Stimulated activated CD8-positive, alpha-beta memory T cell treated with anti-CD3 and anti-CD28 coated beads, Interleukin-4, amount 100 ng/mL, for 48 hours (primary cell): ENCODE measurements at places on chromosomes 7 and 10.

DNA sequence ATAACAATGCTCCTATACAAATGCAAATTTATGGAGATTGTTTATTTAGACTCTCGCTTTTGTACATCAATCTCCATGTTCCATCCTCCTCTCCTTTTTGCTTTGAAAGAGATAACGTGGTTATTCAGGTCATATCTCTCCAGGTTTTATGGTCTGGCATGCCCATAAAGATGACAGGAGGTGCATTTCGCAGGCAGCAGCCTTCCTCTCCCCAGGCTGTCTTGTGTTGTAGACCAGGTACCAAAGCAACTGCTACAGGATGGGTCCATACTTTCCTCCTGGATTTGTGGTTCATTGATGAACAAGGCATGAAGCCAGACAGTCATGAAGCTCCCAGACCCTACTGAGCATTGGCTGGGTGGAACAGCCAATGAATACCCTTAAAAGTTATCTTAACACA lies 400.2 kb upstream of the NPVF start:
- no peak for DNase-seq

- DNase-seq: no peak
Observed at GRCh38 chr10:34830217-34830822, 15.2 kb upstream of the PARD3 start.

GRCh38 chr7:141436575-141437075 lies 114.6 kb upstream of the AGK start:
- DNase-seq: no peak

GRCh38 chr7:135448753-135449152 lies 61.1 kb downstream of the CNOT4 start:
- no peak for DNase-seq

DNA sequence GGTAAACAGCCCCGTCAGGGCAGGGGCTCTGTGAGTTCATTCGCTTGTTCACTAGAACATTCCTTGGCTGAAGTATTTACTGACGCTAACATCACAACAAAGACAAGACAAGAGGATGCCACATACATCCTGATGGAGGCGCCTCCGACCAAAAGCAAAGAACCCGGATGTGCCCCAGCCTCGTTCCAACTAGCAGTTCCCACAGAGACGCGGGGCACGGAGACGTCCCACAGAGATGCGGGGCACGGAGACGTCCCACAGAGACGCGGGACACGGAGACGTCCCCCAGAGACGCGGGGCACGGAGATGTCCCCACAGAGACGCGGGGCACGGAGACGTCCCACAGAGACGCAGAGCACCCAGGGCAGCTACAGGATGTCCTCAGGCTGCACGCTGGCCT lies 35.4 kb upstream of the CFAP46 start:
- DNase-seq: no peak

DNA sequence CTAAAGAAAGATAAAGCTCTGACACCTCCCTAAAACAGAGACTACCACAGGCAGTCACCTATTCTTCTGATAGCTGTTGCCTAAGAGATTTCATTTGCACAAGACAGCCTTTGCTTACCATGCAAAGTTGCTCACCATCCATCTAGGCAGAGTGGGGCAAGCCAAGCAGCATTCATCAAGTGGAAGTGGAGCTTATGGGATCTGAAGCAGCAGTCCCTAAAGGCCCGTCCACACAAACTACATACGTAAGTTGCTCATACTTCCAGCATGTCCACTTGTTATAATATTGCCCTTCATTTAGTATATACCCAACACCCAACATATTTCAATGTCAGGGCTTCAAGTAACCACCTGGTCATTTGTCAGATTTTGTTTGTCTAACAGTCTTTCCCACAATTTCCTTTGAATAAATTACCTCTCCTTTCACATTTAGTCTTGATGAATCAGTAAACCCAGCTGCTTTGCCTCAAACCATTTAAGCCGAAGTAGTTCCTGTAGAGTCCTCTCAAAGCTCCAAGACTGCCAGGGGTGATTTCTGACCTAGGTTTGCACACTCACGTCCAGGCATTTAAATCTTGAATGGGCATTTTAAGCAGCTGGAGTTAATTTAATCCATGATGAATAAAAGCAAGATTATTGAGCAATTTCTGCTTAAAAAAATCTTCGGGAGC lies 67.9 kb downstream of the ATAD1 start:
- DNase-seq: no peak

- no peak for DNase-seq
Observed at GRCh38 chr10:76139431-76139830, 708.0 kb downstream of the LRMDA start.

- peak; percentile 32 for DNase-seq
Observed at GRCh38 chr10:84534168-84534567, 205.8 kb downstream of the CCSER2 start.

DNA sequence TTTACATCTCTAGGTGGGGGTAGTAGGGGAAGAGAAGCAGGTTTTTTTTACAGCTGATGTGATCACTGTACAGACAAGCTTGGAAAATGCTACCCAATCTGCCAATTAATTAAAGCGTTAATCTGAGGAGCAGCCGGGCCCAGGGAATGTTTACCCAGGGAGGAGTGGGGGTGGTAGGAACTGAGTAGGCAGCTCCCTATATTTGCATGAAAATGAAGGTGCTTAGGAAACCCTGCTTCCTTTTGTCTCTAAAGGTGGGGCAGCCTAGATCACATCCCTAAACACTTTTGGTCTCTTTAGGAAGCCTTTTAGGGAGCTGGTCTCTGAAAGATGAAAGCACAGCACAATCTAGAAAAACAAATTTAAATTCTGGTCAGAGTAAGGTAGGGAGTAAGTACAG lies 53.0 kb upstream of the NFKB2 start:
- no peak for DNase-seq

DNA sequence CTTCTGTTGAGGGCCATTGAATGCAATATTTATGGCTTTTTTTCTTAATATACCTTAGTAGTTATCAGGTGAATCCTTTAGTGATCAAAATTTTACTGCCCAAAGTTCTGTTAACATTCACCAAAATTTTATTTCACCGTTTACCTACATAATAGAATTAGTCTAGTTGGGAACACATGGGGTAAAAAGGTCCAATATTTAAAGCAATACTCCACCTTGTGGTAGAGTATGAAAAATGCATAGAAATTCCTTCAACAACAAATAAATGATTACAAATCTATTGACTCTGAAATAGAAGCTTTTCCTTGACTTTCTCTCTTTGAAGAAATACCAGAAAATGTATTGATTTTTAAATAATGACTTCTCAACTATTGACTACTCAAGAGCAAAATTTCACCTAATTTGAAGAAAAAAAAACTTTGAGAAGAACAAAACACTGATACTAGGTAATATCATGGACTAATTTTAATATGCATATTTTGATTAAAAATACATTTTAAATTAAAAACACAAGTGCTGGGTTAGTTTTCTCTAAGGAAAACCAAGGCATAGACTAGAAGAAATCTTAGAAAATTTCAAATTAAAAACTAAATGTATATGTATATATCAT lies 43.3 kb downstream of the POLR1F start:
- DNase-seq: no peak

- DNase-seq: no peak
Observed at GRCh38 chr10:72385724-72386123, 31.0 kb upstream of the DNAJB12 start.

- DNase-seq: no peak
Observed at GRCh38 chr10:75450644-75451640, 19.5 kb downstream of the LRMDA start.

- no peak for DNase-seq
Observed at GRCh38 chr10:97590748-97591495, 1.4 kb downstream of the C10orf62 start.

GRCh38 chr7:66283003-66283920 lies 78.1 kb downstream of the TPST1 start:
- DNase-seq: no peak

DNA sequence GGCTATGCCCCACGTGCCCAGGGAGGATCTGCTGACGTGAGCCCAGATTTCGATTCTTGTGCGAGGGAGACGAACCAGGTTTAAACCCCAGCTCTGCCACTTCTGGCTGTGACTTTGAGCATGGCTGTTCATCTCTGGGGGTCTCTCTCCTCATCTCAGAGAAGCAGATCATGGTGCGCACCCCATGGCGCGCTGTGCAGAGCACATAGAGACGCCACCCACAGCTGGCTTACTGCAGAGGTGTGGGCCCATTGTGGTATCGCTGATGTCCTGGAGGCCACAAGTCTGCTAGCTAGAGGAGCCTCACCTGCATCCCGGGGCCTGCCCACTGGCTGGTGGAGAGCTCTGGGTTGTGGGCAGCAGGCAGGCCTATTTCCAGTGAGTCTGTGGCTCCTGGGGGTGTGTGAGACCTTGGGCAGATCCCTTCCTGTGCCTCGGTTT lies 140.5 kb downstream of the LHPP start:
- DNase-seq: no peak

- DNase-seq: no peak
Observed at GRCh38 chr10:88874281-88874680, 5.8 kb upstream of the STAMBPL1 start.

- no peak for DNase-seq
Observed at GRCh38 chr10:15189133-15189885, 20.8 kb upstream of the NMT2 start.

- DNase-seq: no peak
Observed at GRCh38 chr7:112745635-112746034, 44.6 kb downstream of the TMEM168 start.

DNA sequence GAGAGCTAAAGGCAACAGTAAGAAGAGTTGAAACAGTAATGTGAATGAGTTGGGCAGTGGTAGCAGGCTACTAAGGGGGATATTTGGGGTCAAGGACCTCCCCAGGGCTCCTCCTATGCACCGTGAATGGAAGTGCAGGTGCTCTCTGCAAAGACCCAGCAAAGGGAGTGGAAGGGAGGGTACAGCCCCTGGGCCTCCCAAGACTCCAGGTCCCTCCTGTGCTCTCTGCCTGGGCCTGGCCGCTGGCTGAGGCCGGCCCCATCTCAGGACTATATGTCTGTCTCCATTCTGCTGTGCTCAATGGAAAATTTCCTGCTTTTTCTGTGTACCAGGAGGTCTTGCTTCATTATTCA lies 372.1 kb upstream of the MKI67 start:
- no peak for DNase-seq

GRCh38 chr10:93030409-93030808 lies 30.2 kb upstream of the CYP26C1 start:
- DNase-seq: no peak

- DNase-seq: no peak
Observed at GRCh38 chr7:37050801-37051200, 326.5 kb upstream of the AOAH start.

- DNase-seq: no peak
Observed at GRCh38 chr7:85094046-85094725, 92.7 kb downstream of the SEMA3D start.

DNA sequence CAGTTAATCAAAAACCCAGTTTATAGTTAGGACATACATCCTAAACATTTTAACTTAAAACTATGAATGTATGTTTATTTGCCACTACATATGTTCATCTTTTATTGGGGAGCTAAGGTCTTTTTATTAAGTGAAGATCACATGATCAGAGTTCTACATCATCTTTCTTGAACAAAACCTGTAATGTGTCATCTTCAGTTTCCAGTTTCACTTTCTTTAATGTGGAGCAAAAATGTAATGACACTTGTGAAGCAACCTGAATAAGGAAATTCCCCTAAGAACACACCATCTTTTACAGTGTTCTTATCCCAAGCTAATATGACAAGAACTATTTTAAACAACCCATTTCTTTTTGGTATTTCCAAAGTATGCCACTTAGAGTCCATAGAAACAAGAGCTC lies 166.7 kb upstream of the BET1 start:
- no peak for DNase-seq

DNA sequence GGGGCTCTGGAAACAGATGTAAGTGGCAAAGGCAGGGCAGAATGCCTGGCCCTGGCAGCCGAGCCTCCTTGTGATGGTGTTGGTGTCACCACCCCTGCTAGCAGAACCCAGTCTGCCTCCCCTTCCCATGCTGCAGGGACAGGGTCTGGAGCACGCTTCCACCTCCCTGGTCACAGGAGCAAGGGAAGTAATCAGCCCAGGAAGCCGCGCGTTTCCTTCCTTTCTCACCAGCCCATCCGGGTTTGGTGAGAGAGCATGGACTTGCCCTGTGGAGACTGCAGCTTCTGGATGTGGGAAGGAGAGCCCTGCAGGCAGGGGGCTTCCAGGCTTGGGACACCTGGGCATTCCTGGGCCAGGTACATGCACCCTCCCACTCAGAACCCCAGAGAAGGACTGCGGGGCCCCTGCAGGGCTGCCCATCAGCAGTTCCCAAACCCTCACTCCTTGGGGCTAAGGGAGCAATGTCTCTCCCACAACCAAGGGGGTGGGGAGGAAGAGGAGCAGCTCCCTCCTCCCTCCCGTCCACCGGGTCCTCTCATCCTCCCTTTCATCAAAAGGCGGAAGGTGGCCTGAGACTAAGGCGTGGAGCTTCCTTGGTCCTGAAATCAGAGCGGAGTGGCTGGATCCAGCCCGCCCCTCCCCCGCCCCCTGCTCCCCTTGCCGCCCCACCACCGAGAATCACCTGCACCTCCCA lies 1.8 kb downstream of the MMRN2 start:
- DNase-seq: no peak

- DNase-seq: no peak
Observed at GRCh38 chr10:114498413-114499111, 94.3 kb upstream of the AFAP1L2 start.

DNA sequence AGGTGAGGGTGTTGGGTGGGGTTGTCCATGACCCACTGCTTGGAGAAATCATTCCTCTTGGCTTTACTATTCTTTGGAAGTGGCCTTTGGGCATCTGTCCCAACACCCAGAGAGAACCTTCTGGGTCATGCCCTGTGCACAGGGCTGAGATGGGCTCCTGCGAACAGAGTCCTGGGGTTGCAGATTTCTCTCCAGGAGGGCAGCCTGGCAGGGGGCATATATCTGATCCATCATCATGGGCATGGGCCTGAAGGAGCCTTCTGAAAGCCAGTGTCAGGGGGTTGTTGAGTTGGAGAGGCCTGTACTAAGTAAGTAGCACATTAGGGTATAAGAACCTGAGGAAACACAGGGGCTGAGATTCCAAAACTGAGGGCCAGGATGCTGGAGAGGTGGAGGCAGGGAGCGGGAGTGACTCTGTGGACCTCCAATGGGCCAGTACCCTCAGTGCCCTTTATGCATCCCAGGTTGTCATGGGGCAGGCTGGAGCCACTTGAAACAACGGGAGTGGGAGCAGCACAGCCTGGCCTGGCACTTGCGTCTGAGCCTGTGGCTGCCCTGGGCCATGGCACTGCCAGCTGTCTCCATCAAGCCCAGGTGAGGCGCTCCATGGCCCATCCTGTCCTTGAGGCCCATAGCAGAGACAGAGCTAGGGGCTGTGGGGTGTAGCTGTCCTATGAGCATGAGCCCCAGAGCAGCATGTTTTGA lies 203.7 kb downstream of the GRID1 start:
- DNase-seq: no peak
